ENCODE measurements at places on chromosomes 6 and 20.
A peak's percentile ranks its signal among the peaks of the same experiment; 100 is the strongest.

DNA sequence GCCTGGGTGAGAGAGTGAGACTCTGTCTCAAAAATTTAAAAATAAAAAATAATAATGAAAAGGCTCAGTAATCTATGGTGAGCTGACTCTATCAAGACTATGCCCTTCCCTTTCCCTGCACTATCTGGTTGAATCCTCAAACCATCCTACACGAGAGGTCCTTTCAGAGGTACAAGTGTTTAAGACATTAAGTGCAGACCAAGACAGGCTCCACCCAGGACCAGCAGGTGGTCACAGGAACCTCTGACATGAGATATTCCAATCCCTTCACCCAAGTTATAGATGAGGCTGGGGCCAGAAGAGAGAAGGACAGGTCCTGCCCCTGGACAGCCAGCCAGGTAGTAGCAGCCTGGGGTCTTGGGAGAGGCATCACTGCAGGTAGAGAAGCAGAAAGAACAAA, 182.6 kb downstream of the NFATC2 start:
- DNase-seq: no peak

DNA sequence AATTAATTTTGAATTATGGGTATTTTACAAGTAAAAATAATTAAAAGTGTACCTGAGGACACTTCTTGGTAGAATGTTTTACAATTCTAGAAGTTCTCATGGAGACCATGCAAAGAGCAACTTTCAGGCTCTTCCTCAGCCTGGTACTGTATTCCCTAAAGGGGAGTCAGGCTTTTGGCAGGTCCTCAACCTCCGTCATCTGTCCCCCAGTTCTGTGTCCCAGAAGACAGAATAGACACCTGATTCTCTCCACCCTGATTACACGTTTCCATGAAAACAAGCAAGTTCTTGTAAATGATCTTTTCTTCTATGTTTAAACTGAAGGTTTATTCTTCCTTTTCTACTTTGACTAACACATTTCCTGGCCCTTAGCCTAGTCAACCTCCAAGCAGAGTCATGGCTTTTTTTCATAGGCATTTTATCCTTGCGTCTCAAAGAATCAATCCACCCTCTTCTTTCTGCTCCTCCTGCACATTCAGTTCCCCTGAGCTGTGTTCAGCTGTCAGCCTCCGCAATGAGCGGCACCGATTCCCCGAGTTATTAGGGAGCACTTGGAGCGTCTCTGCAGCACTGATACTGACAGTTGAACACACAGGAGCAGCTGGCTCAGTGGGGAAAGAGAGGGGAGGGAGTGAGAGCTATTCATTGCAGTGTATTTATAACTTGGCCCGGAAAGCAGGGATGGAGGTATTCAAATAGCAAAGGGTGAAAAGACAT, 1082.4 kb upstream of the MAP3K7 start:
- DNase-seq: no peak

- no peak for DNase-seq
Observed at GRCh38 chr6:16697437-16698161, 63.7 kb downstream of the ATXN1 start.

DNA sequence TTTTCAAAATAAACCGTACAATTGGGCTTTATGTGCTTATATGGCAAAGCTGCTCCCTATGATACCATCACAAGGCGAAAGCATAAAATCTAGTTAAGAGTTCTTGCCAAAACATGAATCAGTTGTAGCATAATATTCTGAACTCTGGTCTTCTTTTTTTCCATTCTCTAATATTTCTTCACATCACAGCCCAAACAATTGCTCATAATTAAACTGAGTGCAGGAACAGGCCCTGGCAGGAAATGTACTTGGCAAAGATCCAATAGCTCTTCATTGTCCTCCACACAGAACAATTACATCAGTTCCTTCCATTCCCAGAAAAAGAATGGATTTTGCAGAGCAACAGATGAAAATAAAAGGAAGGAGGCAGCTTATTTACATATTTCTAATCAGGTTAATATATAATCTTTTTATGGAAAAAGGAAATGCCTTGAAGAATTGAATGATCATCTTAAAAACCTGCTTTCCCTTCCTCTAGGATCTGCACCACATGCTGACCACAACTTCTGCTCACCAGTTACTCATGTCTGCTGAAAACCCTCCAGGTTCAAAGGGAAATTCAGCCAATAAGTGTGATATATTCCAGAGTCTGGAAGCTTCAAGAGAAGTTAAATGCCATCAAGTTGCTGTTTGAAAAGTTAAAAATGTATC, 123.3 kb upstream of the COL21A1 start:
- no peak for DNase-seq

- no peak for DNase-seq
Observed at GRCh38 chr6:97032955-97033354, 108.4 kb downstream of the KLHL32 start.

DNA sequence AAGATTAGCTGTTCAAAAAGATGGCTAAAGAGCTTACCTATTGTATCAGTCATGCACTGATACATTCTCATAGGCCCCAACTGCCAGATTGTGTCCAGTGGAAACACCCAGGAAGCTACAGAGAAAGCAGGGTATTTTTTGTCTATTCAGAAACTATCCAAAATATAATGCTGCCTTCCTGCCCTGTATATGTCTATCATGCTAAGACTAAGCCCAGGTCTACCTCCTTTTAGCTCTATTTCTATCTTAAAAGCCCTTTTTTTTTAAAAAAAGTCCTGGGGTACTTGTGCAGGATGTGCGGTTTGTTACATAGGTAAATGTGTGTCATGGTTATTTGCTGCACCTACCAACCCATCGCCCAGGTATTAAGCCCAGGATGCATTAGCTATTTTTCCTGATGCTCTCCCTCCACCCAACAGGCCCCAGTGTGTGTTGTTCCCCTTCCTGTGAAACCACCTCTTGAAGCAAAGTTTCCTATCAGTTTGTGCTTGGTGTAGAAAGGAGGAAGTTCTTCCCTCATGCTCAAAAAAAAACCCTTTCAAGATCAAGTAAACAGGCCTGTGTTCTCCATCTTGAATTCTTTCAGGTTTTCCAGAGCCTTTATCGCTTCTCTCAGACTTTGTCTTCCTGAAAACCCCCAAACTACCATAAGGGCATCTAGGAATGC, 514 bp downstream of the DEFB129 start:
- no peak for DNase-seq

DNA sequence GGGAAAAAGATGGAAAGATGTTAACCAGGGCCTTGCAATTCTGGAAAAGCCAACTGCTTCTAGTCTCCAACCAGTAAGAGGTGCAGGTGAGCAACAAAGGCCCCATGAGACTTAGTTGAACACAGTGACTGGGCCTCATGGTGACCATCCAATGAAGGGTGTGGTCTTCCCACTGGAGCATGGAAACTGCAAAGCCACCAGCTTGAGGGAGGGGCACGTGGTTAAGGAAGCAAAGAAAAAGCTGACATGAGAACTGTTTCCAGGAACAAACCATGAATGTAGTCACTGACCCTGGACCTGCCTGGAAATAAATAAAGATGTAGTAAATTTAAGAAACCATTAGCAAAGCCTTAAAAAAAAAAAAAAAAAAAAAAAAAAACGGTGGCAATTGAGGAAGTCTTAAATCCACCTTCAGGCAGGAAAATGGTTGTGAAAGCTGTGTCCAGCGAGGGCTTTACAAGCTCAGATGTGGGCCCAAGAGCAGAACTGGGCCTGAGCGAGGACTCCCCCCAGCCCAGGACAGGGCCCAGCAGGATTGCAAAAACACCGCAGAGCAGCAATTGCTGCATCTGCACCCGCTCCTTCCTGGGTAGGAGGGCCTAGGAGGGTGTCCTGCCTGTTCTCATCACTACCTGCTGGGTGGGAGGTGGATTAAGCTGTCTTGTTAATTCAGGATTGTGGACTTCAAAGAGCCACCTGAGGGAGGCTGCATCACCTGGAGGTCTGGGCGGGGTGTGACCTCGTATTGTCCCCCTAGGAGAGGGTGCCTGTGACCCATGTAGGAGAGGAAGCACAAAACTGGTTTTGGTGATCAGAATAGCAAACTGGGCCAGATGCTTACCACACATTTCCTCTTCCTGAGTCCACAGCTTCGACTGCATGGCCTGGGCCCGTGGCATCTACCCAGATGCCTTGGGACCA, 10.3 kb downstream of the GFRA4 start:
- DNase-seq: no peak

DNA sequence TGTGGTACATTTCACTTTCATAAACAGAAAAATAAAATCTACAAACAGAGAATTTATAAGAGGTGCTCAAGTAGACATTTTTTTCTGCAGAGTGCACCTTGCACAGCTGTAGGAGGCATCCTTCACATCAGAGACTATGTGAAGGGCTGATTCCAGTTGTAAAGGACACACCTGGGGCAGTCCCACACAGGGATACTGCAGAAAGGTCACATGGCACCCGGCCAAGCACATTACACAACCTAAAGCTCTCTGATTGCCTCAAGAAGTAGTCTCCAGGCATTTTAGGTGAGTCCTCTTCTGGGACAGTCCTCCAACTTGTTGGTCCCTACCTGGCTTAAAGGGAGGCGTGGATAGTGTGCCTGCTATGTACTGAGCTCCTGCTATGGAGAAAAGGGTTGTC, 502.9 kb upstream of the NOX3 start:
- DNase-seq: no peak

GRCh38 chr20:54065601-54066038, 4.8 kb downstream of the BCAS1 start:
- DNase-seq: no peak

- peak; percentile 68 for DNase-seq
Observed at GRCh38 chr6:150072201-150072600, 3.3 kb upstream of the ULBP3 start.

DNA sequence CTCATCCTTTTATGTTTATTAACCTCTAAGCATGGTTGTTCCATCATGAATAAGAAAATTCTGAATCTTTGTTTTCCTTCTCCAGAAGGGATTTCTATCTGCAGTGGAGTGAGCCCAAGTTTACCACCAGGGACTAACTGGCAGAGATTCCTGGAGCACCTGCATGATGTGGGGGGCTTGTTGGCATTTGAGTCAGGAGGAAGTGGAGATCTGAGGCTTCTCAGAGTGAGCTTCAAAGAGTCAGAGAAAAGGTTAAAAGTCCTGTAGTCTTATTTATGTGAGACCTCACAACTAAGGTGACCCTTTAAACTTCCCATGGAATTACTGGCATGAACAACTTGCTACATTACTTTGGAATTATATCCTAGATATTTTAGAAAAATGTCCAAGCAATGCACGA, 138.1 kb upstream of the SLC24A3 start:
- DNase-seq: no peak

DNA sequence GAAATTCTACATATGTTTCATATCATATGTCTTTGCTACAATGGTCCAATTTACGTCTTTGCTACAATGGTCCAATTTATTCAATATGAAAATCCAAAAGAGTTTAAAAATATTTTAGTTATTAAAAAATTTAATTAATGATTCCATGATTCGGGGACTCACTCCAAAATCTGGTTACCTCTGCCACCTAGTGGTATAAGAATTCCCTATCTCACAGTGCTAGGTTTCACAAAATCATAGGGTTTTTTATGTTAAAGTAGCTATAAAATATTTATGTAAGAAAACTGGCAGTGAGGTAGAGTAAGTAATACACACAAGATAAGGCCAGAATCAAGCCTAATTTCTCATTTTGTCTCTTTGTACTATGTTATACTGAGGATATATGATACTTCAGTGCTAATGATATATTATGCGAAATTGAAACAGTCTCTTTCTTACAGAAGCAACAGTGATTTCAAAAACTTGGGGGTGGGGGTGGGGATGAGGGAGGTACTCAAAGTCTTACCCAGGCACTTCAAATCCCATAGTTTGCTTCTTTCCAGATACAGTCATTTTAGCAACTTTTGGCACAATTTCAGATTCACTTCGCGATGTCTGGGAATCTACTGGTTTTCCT, 52.3 kb downstream of the HBS1L start:
- no peak for DNase-seq

DNA sequence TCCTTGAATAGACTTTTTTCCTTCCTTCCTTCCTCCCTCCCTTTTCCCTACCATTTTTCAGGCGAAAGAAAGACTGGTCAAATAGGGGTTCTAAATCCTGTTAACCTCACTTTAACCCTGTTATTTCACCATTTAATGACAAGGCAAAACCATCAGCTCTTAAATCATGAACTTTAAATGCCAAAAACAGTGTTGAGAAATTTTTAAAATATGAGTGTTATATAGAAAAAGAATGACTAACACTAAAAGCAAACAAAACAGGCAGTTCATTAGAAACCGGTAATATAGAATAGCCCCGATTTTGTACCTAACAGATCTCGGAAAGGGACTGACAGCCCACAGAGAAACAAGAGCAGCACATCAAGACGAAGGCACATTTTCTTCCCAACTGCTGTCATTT, 57.4 kb upstream of the CEP85L start:
- no peak for DNase-seq

- no peak for DNase-seq
Observed at GRCh38 chr6:54282186-54282585, 26.1 kb upstream of the TINAG start.

Measured in activated T-cell treated with anti-CD3 and anti-CD28 coated beads, Interleukin-2, amount 50 U/mL, for 48 hours (primary cell).